Caco-2 (cell line): ENCODE measurements at places on chromosomes 6 and 20. TPM values are rescaled to one million over a fixed set of nuclear protein-coding genes. Genes with fewer than 3 reads are reported as not detected.

- H3K36me3 ChIP-seq = no peaks in the 10 kb centered on the region
- H3K27ac ChIP-seq = no peak overlapping the region
- DNase-seq = peak; percentile 49
- H3K4me1 ChIP-seq = no peaks in the 10 kb centered on the region
These were observed 10.5 kb downstream of the SNX3 start for GRCh38 chr6:108250240-108250866.

- no peaks in the 10 kb centered on the region for H3K27me3 ChIP-seq
- DNase-seq = no peak
- H3K4me3 ChIP-seq = no peak within 1 kb of the TSS
- peaks cover 12% of the 10 kb centered on the region for H3K4me1 ChIP-seq
These were observed at the start of gene MUC22 for GRCh38 chr6:31010393-31011060. Gene MUC22, plus strand, starts transcription at chr6:31010474. Its CDS starts 233 bp downstream, at chr6:31010707.

GRCh38 chr6:81531869-81532561, 220.5 kb downstream of the TENT5A start:
- no peak overlapping the region for H3K27ac ChIP-seq
- no peaks in the 10 kb centered on the region for H3K36me3 ChIP-seq
- no peaks in the 10 kb centered on the region; the same call in 1 of the 2 replicates for H3K4me1 ChIP-seq
- no peaks in the 10 kb centered on the region for H3K27me3 ChIP-seq

- no peaks in the 10 kb centered on the region; the same call in 1 of the 2 replicates for H3K27me3 ChIP-seq
- no peaks in the 10 kb centered on the region for H3K4me1 ChIP-seq
- H3K4me3 ChIP-seq = no peak overlapping the region
- H3K36me3 ChIP-seq = no peaks in the 10 kb centered on the region
- no peak for DNase-seq
These were observed 1.4 kb upstream of the ZBP1 start for GRCh38 chr20:57621421-57622200.

GRCh38 chr6:168179702-168180382, 100.8 kb upstream of the FRMD1 start:
- no peaks in the 10 kb centered on the region for H3K27me3 ChIP-seq
- H3K27ac ChIP-seq = no peak overlapping the region
- no peak overlapping the region for H3K4me3 ChIP-seq
- no peaks in the 10 kb centered on the region for H3K36me3 ChIP-seq
- no peaks in the 10 kb centered on the region for H3K4me1 ChIP-seq

DNA sequence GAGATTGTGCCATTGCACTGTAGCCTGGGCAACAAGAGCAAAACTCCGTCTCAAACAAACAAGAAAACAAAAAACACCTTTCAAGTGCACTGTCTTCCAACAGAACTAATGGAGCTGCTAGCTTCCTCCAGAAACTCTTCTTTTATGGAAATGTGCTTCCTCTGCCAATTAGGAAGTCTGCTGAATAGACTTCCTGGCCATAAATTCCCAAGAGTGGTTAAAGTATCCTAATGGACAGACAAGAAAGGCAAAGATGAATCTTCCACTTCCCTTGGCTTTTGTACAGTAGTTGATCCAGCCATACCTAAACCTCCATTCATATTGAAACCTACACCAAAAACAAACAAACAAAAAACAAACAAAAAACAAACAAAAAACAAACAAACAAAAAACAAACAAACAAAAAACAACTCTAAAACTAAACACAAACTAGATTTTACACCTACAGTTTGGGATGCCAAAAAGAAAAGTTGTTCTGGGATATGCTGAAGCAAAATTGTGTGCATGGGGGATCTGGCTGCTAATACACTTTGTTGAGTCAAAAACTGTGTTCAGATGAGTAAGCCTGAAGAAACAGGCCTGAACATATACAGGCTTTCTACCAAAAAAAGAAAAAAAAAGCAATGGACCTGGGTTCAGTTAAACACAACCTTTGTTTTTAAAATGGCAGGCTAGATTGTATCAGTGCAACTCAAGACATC, 59.8 kb upstream of the CARMIL1 start:
- no peaks in the 10 kb centered on the region for H3K4me1 ChIP-seq
- no peak overlapping the region for H3K4me3 ChIP-seq
- no peak overlapping the region for H3K27ac ChIP-seq
- H3K36me3 ChIP-seq = no peaks in the 10 kb centered on the region
- DNase-seq = no peak
- no peaks in the 10 kb centered on the region for H3K27me3 ChIP-seq

GRCh38 chr20:41017448-41018042, 11.1 kb upstream of the TOP1 start:
- no peak overlapping the region for H3K4me3 ChIP-seq
- H3K36me3 ChIP-seq = no peaks in the 10 kb centered on the region
- no peaks in the 10 kb centered on the region for H3K27me3 ChIP-seq
- peak; percentile 93 for DNase-seq
- peak overlapping the region; percentile 46 for H3K27ac ChIP-seq
- peaks cover 31% of the 10 kb centered on the region for H3K4me1 ChIP-seq

DNA sequence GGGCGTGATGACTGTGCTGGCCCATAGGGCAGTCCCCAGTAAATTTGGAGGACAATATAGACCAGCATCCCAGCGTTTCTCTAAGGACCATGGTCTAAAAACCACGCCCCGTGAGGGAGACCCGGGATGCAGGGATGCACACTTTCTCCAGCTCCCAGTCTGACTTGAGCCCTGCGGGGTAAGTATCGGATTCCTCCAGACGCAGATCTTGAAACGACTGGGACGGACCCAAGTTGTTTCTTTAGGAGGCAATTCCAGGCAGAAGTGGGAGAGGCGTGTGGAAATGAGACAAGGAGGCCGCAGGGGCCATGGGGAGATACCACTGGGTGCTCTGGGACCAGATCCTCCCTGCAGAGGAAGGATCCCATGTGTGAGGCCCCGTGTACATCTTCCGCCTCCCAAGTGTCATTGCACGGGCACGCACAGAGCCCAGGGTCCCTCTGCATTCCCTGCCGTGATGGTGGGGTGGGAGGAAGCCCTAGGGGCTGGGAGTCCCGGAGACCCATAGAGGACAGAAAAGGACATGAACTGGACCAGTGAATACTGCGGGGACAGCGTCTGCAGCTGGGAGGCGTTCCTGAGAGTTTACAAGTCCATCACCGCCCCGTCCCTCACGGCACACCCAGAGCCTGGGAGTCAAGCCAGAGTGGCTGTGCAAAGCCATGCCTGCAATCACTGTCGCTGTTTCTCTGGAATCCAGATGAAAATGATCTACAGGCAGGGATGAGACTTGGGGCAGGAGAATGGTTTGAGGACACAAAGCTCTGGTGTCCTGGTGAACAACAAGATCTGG, 522.9 kb downstream of the CDH26 start:
- no peak overlapping the region for H3K27ac ChIP-seq
- H3K27me3 ChIP-seq = no peaks in the 10 kb centered on the region
- no peaks in the 10 kb centered on the region for H3K4me1 ChIP-seq
- DNase-seq = peak; percentile 33

DNA sequence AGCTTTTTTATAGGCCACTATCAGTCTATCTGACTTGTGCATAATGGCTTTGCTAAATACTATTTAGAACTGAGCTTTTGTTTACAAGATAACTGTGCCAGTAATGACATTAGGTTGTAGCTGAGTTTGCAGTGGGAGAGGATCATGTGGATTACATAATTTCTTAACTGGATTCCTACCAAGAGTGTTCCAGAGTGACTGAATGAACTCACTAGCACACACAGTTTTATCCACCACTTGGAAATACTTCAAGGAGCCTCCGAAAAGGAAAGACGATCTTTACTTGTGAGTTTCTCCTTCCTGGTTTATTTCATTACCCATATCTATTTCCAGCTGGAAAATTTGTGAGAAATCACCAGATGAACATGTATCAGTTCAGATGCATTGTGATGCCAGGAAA, 10.9 kb upstream of the SYNE1 start:
- H3K4me1 ChIP-seq = no peaks in the 10 kb centered on the region
- no peaks in the 10 kb centered on the region for H3K27me3 ChIP-seq

GRCh38 chr6:25360621-25361020, 81.4 kb downstream of the CARMIL1 start:
- no peak overlapping the region for H3K27ac ChIP-seq
- H3K36me3 ChIP-seq = no peaks in the 10 kb centered on the region
- no peak for DNase-seq
- H3K4me1 ChIP-seq = peaks cover 13% of the 10 kb centered on the region; the same call in 1 of the 2 replicates
- no peak overlapping the region for H3K4me3 ChIP-seq
- H3K27me3 ChIP-seq = no peaks in the 10 kb centered on the region

GRCh38 chr6:153150371-153150751, 19.3 kb upstream of the RGS17 start:
- H3K36me3 ChIP-seq = no peaks in the 10 kb centered on the region
- H3K4me3 ChIP-seq = no peak overlapping the region
- H3K4me1 ChIP-seq = no peaks in the 10 kb centered on the region

- H3K27me3 ChIP-seq = no peaks in the 10 kb centered on the region
- no peak overlapping the region for H3K27ac ChIP-seq
- H3K36me3 ChIP-seq = no peaks in the 10 kb centered on the region
- peaks cover 16% of the 10 kb centered on the region for H3K4me1 ChIP-seq
- H3K4me3 ChIP-seq = no peak overlapping the region
These were observed 215.9 kb downstream of the SLC24A3 start for GRCh38 chr20:19428324-19428723.

DNA sequence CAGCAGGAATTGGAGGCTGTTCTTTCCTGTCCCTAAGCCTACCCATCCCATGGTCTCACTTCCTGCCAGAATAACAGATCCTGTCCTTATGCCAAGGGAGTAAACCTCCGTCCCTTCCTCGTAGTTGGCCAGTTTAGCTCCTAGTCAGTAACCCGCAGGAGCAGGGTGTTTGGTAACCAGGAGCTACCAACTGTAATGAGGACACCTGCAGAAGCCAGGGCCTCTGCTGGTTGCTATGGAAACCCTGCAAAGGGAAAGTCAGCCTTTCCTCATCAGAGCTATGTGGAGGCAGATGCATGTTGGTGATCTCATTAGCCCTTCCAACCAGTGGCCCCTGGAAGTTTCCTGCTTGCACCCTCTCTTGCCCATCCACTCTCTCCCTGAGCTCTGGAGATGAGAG, 368.2 kb upstream of the SULF2 start:
- H3K4me3 ChIP-seq = no peak overlapping the region
- H3K4me1 ChIP-seq = peaks cover 10% of the 10 kb centered on the region; the same call in 1 of the 2 replicates
- no peak for DNase-seq
- H3K36me3 ChIP-seq = no peaks in the 10 kb centered on the region

- no peak overlapping the region for H3K4me3 ChIP-seq
- H3K36me3 ChIP-seq = no peaks in the 10 kb centered on the region
- DNase-seq = no peak
- no peak overlapping the region for H3K27ac ChIP-seq
- H3K27me3 ChIP-seq = no peaks in the 10 kb centered on the region
- peaks cover 6% of the 10 kb centered on the region; the same call in 1 of the 2 replicates for H3K4me1 ChIP-seq
These were observed 129.7 kb upstream of the AHI1 start for GRCh38 chr6:135627092-135627715.

GRCh38 chr6:25169553-25169952, 109.6 kb upstream of the CARMIL1 start:
- peaks cover 13% of the 10 kb centered on the region for H3K4me1 ChIP-seq
- no peak for DNase-seq
- no peak overlapping the region for H3K27ac ChIP-seq
- no peak overlapping the region for H3K4me3 ChIP-seq
- no peaks in the 10 kb centered on the region for H3K27me3 ChIP-seq

- H3K27me3 ChIP-seq = no peaks in the 10 kb centered on the region
- no peak overlapping the region for H3K4me3 ChIP-seq
- no peak overlapping the region for H3K27ac ChIP-seq
- H3K36me3 ChIP-seq = no peaks in the 10 kb centered on the region
These were observed 110.4 kb downstream of the MYB start for GRCh38 chr6:135291288-135292076.

Gene MED23
- total RNA-seq = 19.1 and 22.4 TPM in 2 replicates

GRCh38 chr20:37309290-37309689, 19.8 kb downstream of the MANBAL start:
- H3K4me1 ChIP-seq = no peaks in the 10 kb centered on the region
- H3K27me3 ChIP-seq = no peaks in the 10 kb centered on the region
- no peak overlapping the region for H3K27ac ChIP-seq
- peak; percentile 34 for DNase-seq
- peaks cover 3% of the 10 kb centered on the region; the same call in 1 of the 2 replicates for H3K36me3 ChIP-seq

GRCh38 chr6:30359276-30359675, 14.3 kb downstream of the RPP21 start:
- H3K27me3 ChIP-seq = no peaks in the 10 kb centered on the region; the same call in 1 of the 2 replicates
- no peaks in the 10 kb centered on the region for H3K36me3 ChIP-seq
- H3K27ac ChIP-seq = no peak overlapping the region
- no peak for DNase-seq
- no peaks in the 10 kb centered on the region for H3K4me1 ChIP-seq
- H3K4me3 ChIP-seq = no peak overlapping the region

Gene ATRN
- total RNA-seq = 39.3 and 41.4 TPM in 2 replicates

Gene SLC24A3
- 0.14 and 0.21 TPM in 2 replicates for total RNA-seq

Gene COL9A3
- 6.4 and 7.9 TPM in 2 replicates for total RNA-seq

DNA sequence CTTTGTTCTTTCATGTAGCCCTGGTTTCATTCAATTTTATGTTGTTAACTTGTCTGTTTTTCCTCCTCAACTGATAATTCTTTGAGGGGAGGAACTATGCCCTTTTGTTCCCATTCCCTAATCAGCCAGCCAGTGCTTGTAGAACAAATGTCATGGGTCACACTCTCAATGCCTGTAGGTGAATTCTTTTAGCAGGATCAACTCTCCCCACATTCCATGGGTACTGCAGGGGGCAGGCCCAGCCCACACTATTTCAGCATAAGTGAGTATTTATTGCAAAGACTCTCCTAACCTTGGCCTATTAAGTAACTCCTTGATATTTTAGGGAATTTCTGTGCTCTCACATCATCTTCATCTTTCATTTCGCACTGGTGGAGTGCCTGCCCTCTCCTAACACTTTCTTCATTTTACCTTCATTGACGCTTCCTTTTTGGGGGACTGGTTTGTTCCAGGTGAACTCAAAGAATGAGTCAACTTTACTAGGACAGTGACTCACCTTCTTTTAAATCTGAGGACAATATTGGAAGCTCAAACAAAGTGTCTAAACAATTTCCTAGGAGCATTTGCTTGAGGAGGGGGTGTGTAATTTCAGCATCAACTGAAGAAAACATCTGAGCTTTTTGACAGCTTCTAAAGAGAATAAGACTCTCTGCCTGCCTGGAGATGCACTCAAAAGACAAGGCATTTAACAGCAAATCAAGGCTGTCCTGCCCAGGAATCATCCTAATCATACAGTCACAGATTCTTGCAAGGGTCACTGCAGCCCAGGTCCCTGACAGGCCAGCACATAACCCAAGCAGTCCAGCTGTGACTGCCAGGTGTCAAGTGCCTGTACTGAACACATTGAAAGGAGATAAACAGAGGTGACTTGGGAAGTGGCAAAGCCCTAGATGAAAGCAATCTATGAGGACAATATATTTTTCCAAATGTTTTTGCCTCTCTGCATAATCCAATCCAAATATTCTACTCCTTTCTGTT, 263.9 kb upstream of the PRND start:
- peak overlapping the region; percentile 2 for H3K27ac ChIP-seq
- H3K4me1 ChIP-seq = peaks cover 49% of the 10 kb centered on the region
- DNase-seq = peak; percentile 68
- H3K36me3 ChIP-seq = no peaks in the 10 kb centered on the region
- H3K27me3 ChIP-seq = no peaks in the 10 kb centered on the region

- no peaks in the 10 kb centered on the region for H3K27me3 ChIP-seq
- no peak for DNase-seq
- H3K4me3 ChIP-seq = no peak overlapping the region
- no peak overlapping the region for H3K27ac ChIP-seq
These were observed 7.4 kb upstream of the SLC22A2 start for GRCh38 chr6:160265869-160266476.

- no peaks in the 10 kb centered on the region for H3K27me3 ChIP-seq
- DNase-seq = no peak
- no peak overlapping the region for H3K4me3 ChIP-seq
- no peaks in the 10 kb centered on the region for H3K36me3 ChIP-seq
- no peaks in the 10 kb centered on the region for H3K4me1 ChIP-seq
These were observed 27.8 kb downstream of the RGS17 start for GRCh38 chr6:153103319-153103655.
